ENCODE measurements at places on chromosomes 11 and 22.

GRCh38 chr11:21653951-21654421 is 538.9 kb upstream of the ANO5 start:
- DNase-seq = no peak

GRCh38 chr11:134555510-134555909 is 143.5 kb upstream of the B3GAT1 start:
- DNase-seq = no peak

DNA sequence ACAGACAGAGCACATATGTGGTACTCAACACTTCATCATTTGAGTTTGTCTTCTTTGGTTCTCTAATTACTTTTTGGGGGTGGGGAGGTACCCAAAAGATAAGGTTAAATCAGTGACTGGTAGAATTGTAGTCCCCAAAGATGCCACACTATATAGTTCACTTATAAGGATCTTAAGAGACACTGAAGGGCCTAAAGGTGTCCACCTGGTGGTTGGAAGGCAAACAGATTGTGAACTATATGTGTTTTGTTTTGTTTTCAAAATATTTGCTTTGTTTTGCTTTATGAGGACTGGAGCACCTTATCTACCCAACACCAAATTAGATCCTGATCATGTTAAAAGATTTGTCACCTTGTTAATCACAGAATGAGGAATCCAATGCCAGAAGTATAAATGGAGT is 136.1 kb downstream of the DCDC1 start:
- DNase-seq = no peak

GRCh38 chr11:46916286-46917108 is 1.9 kb downstream of the LRP4 start:
- no peak for DNase-seq

GRCh38 chr11:20010156-20010850 is 150.0 kb downstream of the DBX1 start:
- no peak for DNase-seq
